ENCODE measurements at places on chromosomes 12 and 14. TPM values are rescaled to one million over a fixed set of nuclear protein-coding genes. Genes with fewer than 3 reads are reported as not detected.

GRCh38 chr12:3092764-3093163 lies 15.6 kb downstream of the TSPAN9 start:
- no peak for DNase-seq
- H3K27ac ChIP-seq = no peak overlapping the region
- no peak overlapping the region for H3K4me3 ChIP-seq
- H3K4me1 ChIP-seq = peaks cover 10% of the 10 kb centered on the region

GRCh38 chr12:121578230-121579189 lies 2.3 kb downstream of the KDM2B start:
- H3K27ac ChIP-seq = no peak overlapping the region
- no peaks in the 10 kb centered on the region for H3K27me3 ChIP-seq
- peaks cover 33% of the 10 kb centered on the region for H3K4me1 ChIP-seq

DNA sequence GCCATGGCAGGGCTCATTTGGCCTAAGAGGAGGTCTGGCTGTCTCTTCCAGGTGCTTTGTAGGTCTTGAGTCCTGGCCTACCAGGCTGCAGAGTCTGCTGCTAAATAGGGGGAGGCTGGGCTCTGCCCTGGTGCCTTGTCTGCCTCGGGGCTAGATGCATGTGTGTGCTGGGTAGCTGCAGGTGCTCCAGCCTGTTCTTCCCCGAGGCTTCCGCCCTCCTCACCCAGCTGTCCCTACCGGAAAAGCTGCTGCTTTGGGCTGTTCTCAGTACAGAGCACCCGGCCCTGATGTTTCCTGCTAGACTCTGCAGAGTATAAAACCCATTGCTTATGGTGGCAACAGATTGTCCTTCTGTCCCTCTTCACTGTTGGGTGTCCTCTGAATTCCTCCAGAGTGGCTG lies 37.7 kb downstream of the RAB35 start:
- H3K4me3 ChIP-seq = no peak overlapping the region
- no peaks in the 10 kb centered on the region for H3K27me3 ChIP-seq
- no peak overlapping the region for H3K27ac ChIP-seq
- H3K4me1 ChIP-seq = no peaks in the 10 kb centered on the region

The PLA2G1B gene
- total RNA-seq = not detected

DNA sequence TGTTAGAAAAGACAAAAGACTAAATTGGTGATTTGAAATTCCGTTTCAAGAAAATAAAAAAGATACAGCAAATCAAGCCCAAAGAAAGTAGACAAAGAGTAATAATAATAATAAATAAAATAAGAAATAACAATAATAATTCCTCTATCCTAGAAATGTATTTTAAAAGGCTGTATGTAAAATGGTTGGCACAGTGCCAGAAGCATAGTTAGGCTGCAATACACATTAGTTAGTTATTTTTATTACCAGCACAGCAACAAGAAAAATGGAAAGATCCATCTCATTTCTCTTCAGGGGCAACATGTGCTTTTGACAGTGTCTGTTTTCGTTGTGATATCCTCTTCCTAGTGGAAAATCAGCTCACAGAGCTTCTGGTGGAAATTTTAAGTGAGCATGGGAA lies 174.1 kb upstream of the TMTC1 start:
- H3K27me3 ChIP-seq = no peaks in the 10 kb centered on the region
- no peaks in the 10 kb centered on the region for H3K4me1 ChIP-seq
- H3K36me3 ChIP-seq = no peaks in the 10 kb centered on the region
- no peak overlapping the region for H3K27ac ChIP-seq

DNA sequence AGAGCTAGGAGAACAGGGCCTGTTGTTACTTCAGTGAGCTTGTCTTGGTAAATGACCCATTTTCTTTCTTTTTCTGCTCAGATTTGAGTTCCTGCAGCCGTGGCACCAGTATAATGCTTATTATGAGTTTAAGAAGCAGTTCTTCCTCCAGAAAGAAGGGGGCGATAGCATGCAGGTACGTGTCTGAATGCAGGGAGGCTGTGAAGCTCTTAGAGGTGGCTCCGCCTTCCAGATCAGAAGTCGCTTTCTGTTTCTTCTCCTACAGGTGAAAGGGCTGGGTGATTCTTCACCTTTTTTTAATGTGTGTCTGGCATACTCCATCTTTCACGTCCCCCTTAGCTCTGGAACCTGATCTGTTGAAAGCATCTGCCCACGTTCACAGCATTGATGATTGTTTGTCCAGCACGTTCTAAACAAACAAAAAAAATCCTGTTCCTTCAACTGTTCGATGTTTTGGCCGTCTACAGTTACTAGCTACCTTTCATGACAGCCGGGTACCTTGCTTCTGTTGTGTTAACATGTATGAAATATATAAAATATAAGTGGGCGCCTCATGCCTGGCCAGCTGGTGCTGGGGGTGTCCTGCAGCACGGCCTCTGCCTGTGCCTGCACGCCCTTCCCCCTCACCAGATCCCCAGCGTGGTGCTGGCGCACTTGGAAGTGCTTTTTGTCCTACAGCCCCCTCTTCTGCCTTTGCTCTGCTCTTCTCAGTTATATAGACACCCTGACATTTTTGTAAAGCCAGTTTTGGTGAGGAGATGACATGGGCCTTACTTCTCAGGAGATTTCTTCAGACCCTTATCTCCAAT lies 44.6 kb downstream of the SFSWAP start:
- no peaks in the 10 kb centered on the region for H3K4me1 ChIP-seq
- no peaks in the 10 kb centered on the region for H3K27me3 ChIP-seq
- H3K27ac ChIP-seq = no peak overlapping the region
- H3K36me3 ChIP-seq = peaks cover 12% of the 10 kb centered on the region
- no peak overlapping the region for H3K4me3 ChIP-seq

The C12orf54 gene
- not detected for total RNA-seq
